ENCODE measurements at places on chromosomes 12 and 14.

GRCh38 chr12:82414044-82414443 lies 55.7 kb downstream of the METTL25 start:
- DNase-seq, result no peak

DNA sequence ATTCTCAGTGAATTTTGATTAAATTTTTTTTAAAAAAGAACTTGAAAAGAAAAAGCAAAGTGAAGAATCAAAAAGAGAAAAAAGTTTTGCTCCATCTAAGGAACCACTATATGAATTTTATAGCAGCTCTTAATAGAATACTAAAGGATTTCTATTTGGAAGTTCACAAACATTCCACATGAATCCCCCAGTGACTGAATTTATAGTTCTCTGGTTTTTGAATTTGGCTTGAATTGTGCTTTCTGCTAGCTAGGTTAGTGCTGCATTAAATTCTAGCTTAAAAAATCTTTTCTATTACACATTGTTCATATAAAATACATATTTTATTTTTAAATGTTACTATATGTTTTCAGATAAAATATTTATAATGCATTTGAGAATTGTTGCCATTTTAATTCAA lies 675.4 kb downstream of the RERGL start:
- no peak for DNase-seq

GRCh38 chr12:117622087-117622486 lies 260.7 kb upstream of the NOS1 start:
- DNase-seq, result no peak

DNA sequence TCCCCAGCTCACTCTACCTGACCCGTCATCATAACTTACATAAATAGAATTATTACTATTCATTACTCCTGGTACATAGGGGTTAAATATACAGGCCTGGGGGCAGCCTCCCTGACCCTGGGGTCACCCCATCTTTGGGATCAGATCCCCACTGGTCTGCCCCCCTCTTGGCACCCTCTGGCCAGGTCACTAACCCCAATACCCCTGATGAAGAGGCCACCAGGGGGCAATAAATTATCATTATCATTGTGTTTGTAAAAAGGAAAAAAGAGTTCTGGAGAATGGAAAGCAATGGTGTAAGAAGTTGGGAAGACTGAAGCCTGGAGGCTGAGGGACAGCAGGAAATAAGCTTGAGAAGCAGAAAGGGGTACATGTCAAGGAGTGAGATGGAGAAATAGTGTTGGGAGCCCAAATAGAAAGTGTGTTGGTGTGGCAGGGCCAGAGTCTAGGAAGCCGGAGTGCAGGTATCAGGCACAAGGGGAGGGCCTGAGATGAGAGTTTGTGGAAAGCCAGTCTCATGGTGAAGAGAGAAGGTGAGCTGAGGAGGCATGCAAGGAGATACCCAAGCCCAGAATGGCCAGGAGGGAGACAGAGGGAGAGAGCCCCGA lies 6.1 kb upstream of the AAAS start:
- no peak for DNase-seq
